ENCODE measurements at places on chromosomes 2 and 18.
A peak's percentile ranks its signal among the peaks of the same experiment; 100 is the strongest.

DNA sequence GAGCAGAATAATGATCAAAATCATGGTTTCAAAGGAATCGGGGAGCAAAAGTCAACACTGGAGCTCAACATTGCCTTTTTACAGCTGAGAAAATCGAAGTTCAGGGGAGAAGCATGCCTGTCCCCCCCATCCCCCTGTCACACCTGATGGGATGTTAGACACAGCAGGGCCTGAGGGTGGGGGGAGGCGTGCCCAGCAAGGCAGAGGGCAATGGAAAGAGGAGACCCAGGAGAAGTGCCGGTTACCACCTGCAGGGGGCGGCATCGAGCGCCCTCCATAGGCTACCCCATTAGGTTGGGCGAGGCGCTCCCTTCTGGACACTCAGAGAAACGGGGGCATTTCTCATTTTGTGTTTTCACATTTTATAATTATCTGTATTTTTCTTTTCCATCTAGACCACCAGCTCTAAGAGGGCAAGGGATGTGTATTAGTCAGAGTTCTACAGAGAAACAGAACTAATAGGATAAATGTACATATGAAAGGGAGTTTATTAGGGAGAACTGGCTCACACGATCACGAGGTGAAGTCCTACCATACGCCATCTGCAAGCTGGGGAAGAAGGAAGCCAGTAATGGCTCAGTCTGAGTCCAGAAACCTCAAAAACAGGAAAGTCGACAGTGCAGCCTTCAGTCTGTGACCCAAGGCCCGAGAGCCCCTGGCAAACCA is 271.3 kb downstream of the LRATD1 start:
- DNase-seq = peak; percentile 66

DNA sequence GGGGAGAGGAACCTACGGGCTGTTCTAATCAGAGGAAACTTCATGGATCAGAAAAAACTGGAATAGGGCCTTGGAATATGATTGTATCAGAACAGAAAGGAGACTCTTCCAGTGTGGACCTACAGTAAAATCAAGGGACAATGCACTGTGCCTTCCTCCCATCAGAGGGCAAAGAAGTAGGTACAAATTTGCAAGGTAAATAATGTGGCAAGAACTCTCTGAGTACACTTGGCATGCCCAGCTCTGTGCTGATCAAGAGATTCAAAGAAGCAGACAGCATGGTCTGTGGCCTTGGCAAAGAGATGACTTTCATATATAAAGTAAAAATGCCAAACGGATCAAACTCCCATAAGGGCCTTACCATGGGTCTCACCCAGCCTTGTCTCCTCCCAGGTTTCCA is 242.6 kb upstream of the OSR1 start:
- DNase-seq = no peak

DNA sequence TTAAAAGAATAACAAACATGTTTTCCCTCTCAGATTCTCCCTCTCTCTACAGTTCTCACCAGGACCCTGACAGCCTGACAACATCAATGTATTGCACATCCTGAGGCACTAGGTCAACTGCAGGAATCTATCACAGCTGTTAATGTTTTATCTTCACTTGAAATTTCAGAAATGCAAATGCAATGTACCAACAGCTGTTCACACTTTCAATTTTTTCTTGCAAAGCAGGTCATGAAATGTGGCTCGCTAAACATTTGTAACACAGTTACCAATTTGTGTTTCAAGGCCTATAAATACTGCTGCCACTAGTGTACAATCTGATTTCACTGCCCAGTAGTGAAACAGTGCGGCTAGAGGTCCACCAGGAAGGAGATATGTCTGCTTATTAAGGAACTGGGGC is 147.8 kb downstream of the EXOC6B start:
- no peak for DNase-seq

DNA sequence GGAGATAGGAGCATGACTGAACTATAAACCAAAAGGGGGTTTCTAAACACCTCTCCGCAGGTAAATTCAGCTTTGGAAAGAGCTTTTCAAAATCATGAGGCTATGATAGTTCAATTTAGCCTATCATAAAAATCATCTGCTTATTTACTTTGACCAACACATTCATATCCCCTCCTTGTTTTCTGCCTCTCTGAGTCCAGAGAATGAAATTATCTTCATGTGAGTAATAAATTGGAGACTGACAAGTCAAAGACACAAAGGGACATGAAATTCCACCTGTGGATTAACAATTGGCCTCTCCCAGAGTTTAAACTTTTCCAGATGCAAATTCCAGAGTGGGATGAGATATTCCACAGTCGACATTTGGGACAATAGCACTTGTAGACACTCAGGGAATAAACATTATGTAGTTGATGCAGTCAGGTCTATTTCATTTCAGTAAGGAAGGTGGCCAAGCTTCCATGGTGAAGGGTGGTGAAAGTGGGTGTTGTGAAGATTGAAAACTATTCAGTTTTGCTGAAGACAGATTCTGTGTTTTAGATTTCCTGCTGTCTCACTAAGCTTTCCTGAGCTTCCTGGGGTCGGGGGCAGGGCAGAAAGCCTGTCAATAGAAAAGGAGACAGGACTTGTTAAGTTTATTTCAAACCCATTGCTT is 84.7 kb downstream of the CDC42EP3 start:
- no peak for DNase-seq

GRCh38 chr18:12745095-12745795 is 42.4 kb downstream of the PSMG2 start:
- no peak for DNase-seq

DNA sequence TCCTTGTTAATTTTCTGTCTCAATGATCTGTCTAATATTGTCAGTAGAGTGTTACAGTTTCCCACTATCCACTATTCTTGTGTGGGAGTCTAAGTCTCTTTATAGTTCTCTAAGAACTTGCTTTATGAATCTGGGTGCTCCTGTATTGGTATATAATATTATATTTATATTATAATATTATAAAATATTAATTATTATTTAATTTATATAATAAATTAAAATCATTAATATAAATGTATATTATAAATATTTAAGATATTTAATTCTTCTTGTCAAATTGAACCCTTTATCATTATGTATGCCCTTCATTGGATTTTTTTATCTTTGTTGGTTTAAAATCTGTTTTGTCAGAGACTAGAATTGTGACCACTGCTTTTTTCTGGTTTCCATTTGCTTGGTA is 1950.2 kb upstream of the LRRTM1 start:
- no peak for DNase-seq

DNA sequence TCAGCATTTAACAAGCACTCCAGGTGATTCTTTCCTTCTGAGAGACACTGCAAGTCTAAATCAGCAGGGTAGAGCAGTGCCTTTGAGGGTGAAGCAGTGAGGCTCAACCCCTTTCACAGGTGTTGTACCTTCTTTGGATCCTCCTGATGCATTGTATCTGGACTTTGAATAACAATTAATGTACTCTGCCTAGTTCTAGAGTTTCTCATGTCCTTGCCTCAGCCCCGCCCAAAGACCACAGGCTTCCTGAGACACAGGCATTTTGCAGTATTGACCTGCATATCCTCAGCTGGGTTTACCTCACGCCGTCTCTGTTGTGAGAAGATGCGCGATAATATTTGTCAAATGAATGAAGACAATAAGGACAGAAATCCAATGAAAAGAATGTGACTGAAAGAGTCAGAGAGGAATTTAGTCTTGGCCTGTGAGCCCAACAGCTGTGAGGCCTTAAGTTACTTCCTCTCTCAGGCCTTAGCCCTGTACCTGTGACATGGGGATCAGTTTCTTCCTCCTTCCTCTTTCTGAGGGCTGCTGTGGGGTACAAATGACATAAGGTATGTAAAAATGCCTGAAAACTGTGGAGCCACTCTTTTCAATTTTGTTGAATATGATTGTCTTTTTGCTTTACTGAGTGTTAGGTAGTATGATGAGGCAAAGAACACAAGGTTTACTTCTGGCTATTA is 43.7 kb downstream of the WIPF1 start:
- DNase-seq = no peak

GRCh38 chr2:114089636-114090319 is 199.9 kb downstream of the ACTR3 start:
- DNase-seq = no peak

GRCh38 chr2:85889627-85890281 is 964 bp upstream of the ST3GAL5 start:
- DNase-seq = no peak

- DNase-seq = no peak
Observed at GRCh38 chr18:67517444-67517765, 885 bp upstream of the DSEL start.

GRCh38 chr2:162002623-162003235 is 71.3 kb downstream of the DPP4 start:
- DNase-seq = no peak

- DNase-seq = no peak
Observed at GRCh38 chr2:71471276-71471675, 17.9 kb downstream of the DYSF start.

DNA sequence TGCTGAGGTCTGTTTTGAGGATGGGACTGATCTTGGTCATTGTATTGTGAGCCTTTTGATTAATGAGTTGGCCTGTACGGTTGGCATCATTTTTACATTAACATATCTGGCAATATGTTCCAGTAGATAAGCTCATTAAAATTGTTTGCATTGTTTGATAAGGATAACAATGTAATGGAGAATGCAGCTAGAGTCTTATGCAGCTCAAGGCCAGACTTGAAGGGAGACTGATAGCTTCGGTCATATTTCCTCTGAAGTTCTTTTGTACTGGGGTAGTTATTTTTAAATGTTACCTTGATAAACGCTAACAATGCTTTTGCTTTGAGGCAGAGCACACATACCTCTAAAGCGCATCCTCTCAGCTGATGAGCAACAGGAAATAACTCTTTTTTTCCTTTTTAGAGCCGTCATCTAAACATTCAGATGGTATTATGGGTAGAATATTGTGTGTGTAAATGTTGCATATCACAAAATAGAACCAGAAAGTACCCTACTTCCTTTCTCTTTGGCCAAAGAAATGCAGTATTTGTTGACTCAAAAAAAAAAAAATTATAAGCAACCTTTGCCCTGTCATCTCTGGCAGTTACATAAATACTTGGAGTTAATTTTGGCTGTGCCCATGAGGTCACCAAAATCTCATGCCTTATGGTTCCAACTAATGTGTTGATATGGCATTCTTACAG is 1.3 kb downstream of the MAPRE2 start:
- DNase-seq = peak; percentile 51

- no peak for DNase-seq
Observed at GRCh38 chr2:58614219-58614618, 373.1 kb upstream of the FANCL start.

DNA sequence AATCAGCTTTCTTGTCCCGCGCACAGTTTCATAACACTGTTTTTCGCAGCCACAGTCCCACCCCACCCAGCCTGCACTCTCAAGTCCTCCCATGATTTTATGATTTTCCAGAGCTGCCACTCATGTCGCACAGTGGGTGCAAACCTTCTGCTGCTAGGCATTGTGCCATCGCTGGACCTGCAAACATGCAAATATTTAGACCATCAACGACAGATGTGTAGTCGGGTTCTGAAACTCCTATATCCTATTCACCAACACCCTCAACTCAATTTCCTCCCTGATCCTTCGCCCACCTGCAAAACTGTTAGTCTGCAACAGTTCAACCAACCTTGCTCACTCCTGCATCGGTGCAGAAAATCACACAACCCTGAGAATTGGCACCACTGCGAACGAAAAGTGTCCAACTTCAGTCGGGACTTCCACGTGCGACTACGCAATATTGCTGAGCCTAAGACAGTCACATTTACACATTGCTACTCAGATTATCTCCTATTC is 871 bp upstream of the ALS2 start:
- DNase-seq = no peak

- DNase-seq = no peak
Observed at GRCh38 chr2:192591617-192592016, 396.9 kb upstream of the TMEFF2 start.

GRCh38 chr2:109692013-109692743 is 78.0 kb downstream of the SOWAHC start:
- peak; percentile 30 for DNase-seq

GRCh38 chr2:170999654-171000053 is 70.6 kb downstream of the GORASP2 start:
- no peak for DNase-seq

GRCh38 chr2:205762881-205763280 is 80.6 kb downstream of the NRP2 start:
- DNase-seq = no peak

GRCh38 chr2:171158036-171158789 is 2.5 kb downstream of the TLK1 start:
- DNase-seq = no peak

DNA sequence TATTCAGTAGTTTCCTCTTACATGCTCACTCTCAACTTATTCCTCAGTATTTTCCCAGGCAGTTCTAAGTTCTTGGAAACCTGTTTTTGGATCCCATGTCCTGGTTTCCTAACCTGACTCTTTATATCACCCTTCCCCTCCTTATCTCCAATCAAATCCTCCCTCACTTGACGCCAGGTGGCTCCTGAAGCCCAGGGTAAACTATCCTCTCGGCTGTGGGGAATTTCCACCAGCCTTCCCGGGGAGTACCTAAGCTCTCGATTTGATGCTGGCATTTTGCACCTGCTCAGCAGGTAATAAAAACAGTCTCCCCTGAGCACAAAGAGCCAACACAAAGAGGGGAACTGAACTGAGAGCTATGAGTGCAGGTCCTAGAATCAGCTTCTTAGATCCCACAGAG is 538.0 kb downstream of the SLC4A3 start:
- DNase-seq = no peak

GRCh38 chr2:54194761-54195750 is 61.0 kb downstream of the TSPYL6 start:
- DNase-seq = no peak

GRCh38 chr18:3845161-3845560 is 395.2 kb downstream of the TGIF1 start:
- DNase-seq = no peak

GRCh38 chr2:143909577-143910353 is 610.2 kb downstream of the ZEB2 start:
- DNase-seq = no peak

- no peak for DNase-seq
Observed at GRCh38 chr2:45030553-45030952, 21.3 kb upstream of the SIX2 start.

- no peak for DNase-seq
Observed at GRCh38 chr18:8868276-8868675, 162.9 kb downstream of the MTCL1 start.

DNA sequence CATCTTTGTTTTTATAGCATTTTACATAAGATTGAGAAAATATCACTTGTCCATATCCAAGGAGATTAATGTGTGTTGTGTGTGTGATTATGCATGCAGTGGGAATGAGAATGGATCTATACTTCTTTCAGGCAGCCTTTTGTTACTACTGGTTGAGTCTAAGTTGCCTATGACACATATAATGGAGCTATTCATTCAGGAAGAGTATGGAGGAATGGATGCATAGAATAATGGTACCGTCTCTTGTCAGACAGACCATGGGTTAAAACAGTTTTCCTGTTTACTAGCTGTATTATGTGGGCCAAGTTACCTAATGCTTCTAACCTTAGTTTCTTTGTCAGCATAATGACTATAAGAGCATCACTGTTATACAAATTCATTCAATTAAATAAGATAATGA is 155.4 kb upstream of the KYNU start:
- DNase-seq = no peak
